ENCODE measurements at places on chromosomes 1 and 21. TPM values are rescaled to one million over a fixed set of nuclear protein-coding genes. Genes with fewer than 3 reads are reported as not detected.

The LMNA gene
- 319 TPM for total RNA-seq

The IFNGR2 gene
- 61.6 TPM for total RNA-seq

The AKR7A3 gene
- 7.9 TPM for total RNA-seq

The RBM15 gene
- 47.1 TPM for total RNA-seq

The PRMT6 gene
- total RNA-seq, result 18.7 TPM

The DEPDC1 gene
- total RNA-seq, result not detected

The MACF1 gene
- 325 TPM for total RNA-seq

The RXFP4 gene
- total RNA-seq, result not detected

The IFI44 gene
- total RNA-seq, result 24.0 TPM

The KRTAP12-4 gene
- total RNA-seq, result not detected

The KRTAP7-1 gene
- total RNA-seq, result not detected

The SLC35E2B gene
- total RNA-seq, result 96.4 TPM

The RER1 gene
- total RNA-seq, result 58.3 TPM

The FAM177B gene
- 2.3 TPM for total RNA-seq

The RNU1-2 gene
- under 0.01 TPM for total RNA-seq

The LEFTY1 gene
- 0.48 TPM for total RNA-seq

The RHBG gene
- not detected for total RNA-seq

The S100A7A gene
- not detected for total RNA-seq

The CHD5 gene
- under 0.01 TPM for total RNA-seq

The DNAI4 gene
- total RNA-seq, result 9.4 TPM

The CYP4A11 gene
- 4.6 TPM for total RNA-seq

The TGFBR3 gene
- total RNA-seq, result 127 TPM

The RIPK4 gene
- 30.3 TPM for total RNA-seq

The CFHR2 gene
- total RNA-seq, result not detected

The ANKRD35 gene
- total RNA-seq, result 10.2 TPM

The OR10Z1 gene
- not detected for total RNA-seq

The DNALI1 gene
- 4.6 TPM for total RNA-seq
